CMK (cell line): ENCODE measurements at places on chromosomes 6 and 20.

- no peak for DNase-seq
Measured at GRCh38 chr20:58721951-58722778, 29.6 kb downstream of the NPEPL1 start.

DNA sequence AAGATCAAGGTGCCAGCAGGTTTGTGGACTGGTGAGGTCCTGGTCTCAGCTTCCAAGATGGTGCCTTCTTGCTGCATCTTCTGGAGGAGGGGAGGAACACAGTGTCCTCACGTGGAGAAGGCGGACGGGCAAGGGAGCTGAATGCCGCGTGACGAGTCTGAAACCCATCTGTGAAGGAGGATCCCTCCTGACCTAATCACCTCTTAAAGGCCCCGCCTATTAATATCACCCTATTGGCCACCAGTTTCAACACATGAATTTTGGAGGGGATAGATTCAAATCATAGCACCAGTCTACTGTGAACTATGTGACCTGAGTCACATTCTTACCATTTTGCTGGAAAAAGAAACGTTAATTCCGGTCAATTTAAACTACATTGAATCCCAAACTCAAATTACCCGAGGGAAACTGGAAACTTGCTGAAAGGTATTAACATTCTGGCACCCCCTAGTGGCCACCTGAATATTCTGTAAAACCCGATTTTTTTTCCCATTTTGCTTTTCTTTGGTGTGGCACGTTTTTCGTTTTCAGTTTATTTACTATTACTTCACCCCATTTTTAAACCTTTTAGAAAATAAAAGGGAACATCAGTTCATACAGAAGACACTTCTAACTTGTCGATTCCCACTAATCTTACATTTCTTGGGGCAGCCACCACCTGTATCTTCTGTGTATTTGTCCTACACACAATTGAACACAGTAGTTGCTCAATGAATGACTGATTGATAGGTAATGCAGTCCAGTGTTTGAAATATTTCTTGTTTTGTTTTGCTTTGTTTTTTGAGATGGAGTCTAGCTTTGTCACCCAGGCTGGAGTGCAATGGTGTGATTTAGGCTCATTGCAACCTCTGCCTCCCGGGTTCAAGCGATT is 17.9 kb upstream of the CCDC170 start:
- no peak for DNase-seq

DNA sequence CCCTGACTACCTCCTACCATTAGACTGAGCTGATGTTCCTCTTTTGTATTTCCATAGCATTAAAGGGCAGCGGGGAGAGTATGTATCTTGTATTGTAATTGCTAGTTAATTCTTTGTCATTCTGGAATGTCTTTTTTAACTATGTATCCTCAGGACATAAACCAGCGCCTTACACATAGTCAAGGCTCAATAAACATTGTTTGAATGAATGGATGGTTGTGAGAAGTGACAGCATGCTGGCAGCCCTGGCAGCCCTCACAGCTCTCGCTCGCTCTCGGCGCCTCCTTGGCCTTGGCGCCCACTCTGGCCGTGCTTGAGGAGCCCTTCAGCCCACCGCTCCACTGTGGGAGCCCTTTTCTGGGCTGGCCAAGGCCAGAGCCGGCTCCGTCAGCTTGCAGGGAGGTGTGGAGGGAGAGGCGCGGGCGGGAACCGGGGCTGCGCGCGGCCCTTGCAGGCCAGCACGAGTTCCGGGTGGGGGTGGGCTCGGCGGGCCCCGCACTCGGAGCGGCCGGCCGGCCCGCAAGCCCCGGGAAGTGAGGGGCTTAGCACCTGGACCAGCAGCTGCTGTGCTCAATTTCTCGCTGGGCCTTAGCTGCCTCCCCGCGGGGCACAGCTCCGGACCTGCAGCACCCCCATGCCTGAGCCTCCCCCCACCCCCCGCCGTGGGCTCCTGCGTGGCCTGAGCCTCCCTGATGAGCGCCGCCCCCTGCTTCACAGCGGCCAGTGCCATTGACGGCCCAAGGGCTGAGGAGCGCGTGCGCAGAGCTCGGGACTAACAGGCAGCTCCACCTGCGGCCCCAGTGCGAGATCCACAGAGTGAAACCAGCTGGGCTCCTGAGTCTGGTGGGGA is 93.1 kb downstream of the RNF182 start:
- DNase-seq: no peak

GRCh38 chr20:63217706-63218105 is 1.8 kb upstream of the YTHDF1 start:
- DNase-seq: no peak

GRCh38 chr6:56852260-56853010 is 102.5 kb upstream of the BEND6 start:
- no peak for DNase-seq

- DNase-seq: no peak
Measured at GRCh38 chr20:20731945-20732296, 19.5 kb upstream of the RALGAPA2 start.

DNA sequence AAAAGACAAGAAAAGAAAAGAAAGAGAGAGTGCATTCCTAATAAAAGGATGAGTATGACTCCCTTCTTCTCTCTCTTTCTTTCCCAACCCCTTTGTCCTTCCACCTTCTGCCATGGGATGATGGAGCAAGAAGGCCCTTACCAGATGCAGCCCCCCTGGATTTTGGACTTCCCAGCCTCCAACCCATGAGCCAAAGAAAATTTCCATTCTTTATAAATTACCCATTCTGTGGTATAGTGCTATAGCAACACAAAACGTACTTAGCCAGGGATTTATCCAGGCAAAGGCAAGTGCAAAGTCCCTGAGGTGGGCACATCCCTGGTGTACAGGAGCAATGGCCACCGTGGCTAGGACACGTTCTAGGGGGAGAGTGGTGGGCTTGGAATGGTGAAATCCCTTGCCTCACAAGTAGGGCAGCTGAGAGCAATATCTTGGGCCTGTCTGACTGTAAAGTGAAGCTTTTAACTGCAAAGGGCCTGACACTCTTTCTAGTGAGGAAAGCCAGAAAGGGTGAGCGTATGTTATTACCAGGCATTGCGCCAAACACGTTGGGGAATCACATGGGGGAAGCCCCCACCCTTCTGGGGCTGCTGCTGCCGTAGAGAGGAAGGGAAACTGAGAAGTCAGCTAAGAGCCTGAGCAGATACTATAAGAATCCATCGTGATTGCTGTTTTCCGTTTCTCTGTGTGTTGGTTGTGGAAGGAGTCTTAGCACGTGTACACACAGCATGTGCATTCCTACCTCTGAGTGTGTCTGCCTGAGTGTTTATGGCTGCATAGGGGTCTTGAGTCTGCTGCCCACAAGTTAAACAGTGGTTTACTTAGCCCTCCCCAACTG is 50.7 kb upstream of the SIRPA start:
- no peak for DNase-seq

- DNase-seq: no peak
Measured at GRCh38 chr6:166618866-166619761, 7.9 kb downstream of the RPS6KA2 start.

- no peak for DNase-seq
Measured at GRCh38 chr20:45944151-45944964, 9.9 kb downstream of the PCIF1 start.
